HTR-8/SVneo (cell line): ENCODE measurements at places on chromosomes 13 and 19.

- DNase-seq: no peak
Measured at GRCh38 chr13:45055902-45056648, 64.2 kb upstream of the GTF2F2 start.

DNA sequence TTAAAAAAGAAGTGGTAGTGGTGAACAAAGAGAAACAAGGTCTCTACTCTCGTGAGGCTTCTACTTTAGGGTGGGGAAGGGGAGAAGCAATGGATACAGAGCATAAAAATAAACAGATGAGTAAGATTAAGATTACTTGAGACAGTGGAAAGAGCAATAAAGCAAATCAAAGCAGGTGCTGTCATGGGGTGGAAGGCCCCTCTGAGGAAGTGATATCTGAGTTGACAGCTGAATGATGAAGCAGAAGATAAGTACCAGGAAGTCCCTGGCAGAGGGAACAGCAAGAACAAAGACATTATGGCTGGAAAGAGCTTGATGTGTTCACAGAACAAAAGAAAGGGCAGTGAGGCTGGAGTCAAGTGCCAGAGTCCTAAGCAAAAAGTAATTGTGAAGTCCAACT is 221.8 kb downstream of the ENOX1 start:
- no peak for DNase-seq

DNA sequence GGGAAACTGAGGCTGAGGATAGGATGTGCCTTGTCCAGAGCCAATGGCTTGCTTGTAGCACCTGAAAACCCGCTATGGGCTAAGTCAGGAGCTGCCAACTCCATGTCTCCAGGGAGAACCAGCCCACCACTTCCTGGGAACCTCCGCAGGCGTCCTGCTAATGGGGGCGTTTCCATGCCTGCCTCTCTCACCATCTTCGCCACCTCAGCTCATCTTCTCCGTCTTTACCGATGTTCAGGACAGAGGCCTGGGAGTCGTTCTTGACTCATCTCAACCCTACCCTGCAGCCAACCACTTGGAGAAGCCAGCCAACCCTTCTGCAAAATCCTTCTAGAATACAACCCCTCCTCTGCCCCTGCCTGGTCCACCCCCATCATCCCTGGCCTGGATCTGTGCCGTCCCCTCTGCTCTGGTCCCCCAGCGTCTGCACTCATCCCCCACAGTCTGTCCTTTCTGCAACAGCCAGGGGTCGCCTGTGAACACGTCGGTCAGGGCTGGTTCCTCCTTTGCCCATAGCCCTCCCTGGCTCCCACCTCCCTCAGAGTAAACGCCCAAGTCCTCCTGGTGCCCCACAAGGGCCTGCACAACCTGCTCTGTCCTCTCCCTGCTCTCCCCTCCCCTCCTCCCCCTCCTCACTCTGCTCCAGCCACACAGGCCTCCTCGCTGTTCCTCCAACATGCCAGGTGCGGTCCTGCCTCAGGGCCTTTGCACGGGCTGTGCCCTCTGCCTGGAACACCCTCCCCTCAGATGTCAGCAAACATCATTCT is 31.0 kb downstream of the PTPRS start:
- no peak for DNase-seq

DNA sequence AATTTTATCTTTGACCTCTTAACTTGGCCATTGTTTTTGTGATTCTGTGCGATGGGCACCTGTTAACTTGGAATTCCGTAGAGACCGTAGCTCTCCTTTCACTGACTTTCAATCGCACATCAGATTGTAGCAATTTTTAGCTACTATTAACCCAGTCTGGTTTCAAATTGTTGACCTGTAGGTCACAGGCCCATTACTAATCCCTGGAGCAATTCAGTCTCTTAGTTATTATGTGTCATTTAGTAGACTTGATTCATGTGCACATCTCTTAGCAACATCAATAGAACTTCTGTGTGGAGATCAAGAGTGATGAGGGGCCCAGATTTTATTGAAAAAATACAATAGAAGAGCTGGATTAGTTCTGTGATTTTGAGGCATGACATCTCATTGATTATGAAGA is 549.6 kb upstream of the SLC10A2 start:
- no peak for DNase-seq

DNA sequence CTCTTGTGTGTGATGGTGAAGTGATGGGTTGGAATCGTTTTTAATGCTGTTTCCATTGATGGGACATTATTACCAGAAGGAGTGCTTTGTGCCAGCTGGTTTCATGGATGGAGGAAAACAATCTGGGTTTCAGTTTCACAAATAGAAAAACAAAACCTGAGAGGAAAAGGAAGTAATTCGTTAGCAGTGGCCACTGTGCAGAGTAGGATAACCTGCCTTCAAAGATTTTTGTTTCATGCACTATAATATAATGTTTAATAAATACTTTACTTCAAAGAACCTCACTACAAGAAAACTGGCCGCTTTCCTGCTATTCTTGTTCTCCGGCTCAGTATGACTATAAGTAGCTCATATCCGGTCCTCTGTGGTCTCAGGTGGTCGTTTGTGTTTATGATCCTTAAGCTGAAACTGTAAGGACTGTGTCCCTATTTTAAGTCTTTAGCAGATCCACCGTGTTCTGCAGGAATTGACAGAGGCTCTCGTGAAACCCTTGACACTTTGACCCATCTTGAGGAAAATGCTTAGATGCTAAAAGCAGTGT is 104.7 kb downstream of the GGACT start:
- DNase-seq: no peak

GRCh38 chr13:99995104-99995588 is 13.6 kb downstream of the ZIC2 start:
- DNase-seq: no peak
